Peyer's patch (tissue), 4 donors: ENCODE measurements at places on chromosomes 3 and 15. TPM values are rescaled to one million over a fixed set of nuclear protein-coding genes. Genes with fewer than 3 reads are reported as not detected.

The BFSP2 gene
- total RNA-seq: not detected

The MESP1 gene
- 1.6 TPM for total RNA-seq

The RAD18 gene
- total RNA-seq: 7.8 TPM

The COL6A6 gene
- not detected for total RNA-seq

The RYR3 gene
- 0.18 TPM for total RNA-seq

DNA sequence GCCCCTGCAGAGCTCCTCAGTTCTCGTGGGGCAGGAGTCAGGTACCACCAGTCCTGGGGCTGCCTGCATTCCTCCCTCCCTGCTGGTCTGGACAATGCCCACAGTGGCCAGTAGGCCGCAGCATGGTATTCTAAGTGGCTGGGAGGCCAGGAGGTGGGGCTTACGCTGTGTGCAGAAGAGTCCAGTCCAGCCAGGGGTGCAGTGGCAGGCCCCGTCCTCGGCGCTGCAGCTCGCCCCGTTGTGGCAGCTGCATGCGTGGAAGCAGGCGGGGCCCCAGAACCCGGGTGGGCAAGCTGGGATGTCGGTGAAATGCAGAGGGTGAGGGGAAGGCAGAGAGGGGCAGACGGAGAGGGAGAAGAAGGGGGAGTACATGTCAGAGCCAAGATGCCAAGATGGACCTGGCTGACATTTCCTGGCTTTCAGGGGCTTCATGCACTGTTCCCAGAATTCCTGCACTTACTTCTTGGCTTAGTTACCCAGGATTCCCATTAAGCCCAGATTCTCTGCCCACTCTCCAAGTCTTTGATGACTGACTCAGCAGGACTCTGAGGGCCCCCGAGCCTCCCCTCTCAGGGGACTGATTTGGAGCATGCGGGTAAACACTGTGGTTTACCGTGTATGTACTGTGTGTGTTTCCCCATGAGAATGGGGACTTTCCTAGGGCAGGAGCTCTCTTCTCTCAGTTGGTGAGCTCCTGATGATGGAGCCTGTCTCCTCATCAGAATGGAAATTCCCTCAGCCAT lies 47.5 kb downstream of the RAB11A start:
- peak; percentile 23 for DNase-seq

GRCh38 chr3:134136604-134137003 lies 106.9 kb upstream of the SLCO2A1 start:
- DNase-seq: no peak

- DNase-seq: no peak
Measured at GRCh38 chr3:4883011-4883410, 96.2 kb upstream of the BHLHE40 start.

DNA sequence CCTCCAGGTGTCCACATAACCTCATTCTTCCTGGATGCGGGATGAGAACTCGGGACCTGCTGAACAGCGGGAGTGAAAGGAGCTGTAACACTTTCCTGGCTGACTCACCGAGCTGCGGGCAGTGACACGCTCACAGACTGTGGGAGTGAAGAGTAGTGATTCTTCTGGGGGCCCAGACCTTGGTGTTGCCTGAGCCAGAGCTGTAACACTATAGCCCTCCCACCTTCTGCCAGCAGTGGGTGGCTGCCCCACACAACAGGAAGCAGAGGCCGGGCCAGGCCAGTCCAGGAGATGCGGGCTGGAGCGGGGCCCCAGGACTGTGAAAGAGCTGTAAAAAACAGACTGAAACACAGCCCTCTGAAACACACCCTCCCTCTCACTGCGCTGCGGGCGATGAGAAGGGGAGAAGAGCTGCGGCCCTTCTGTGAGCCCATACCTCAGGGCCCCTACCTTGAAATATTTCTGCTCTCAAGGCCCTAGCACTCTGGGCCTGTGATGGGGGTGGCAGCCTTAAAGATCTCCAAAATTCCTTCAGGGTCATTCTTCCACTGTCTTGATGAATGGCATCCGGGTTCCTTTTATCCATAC lies 464.0 kb upstream of the CCDC54 start:
- no peak for DNase-seq

- DNase-seq: no peak
Measured at GRCh38 chr3:55597641-55598040, 110.5 kb upstream of the WNT5A start.

DNA sequence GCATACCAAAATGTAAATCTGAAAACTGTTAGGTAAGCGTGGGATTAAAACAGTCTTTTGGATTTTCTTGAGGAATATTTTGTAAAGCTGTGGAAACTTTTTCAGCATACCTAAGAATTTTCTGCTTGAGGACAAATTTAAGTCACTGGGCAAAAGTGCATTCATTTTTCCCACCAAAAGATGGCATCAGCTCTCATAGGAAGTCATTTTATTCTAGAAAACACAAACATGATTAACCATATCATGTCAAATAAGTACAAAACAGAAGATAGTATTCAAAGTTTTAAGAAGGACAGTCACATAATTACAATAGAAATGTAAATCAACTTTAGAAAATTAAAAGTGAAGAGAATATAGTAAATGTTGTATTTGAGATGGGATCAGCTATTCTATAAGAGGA lies 63.5 kb downstream of the SLC49A4 start:
- DNase-seq: no peak

DNA sequence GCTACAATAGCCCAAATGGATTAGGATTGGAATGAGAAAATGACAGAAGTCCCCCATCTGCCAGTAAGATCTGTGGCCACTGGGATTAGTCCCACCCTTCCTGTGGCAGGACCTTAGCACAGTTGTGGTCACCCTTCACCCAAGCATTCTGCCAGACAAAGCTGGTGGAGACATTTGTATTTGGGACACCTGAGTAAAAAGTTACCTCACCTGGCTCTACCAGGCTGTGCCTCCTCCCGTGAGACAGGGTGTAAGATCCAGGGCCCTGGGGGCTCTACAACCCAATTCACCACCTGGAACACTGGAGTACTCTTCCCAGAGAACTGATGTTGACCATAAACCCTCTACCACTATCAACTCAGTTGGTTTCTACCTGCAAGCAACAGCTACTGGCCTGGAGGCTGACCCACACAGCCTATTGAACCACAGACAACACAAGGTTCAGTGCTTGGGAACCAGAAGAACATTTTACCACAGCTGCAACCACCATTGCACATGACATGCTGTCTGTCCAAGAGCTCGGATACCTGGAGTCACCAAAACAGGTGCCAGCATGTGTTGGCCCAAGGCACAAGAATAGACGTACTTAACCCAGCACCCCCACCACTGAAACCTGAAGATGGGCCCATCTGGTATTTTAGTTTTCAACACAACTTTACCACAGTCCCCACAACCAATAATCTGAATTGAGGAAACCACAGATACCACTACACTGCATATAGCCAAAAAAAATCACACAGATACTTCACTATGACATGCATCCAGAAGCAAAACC lies 1686.7 kb downstream of the SI start:
- no peak for DNase-seq

- no peak for DNase-seq
Measured at GRCh38 chr3:184907681-184908649, 96.0 kb downstream of the VPS8 start.

GRCh38 chr15:46778876-46779275 lies 938.4 kb upstream of the SEMA6D start:
- no peak for DNase-seq

- DNase-seq: peak; percentile 79
Measured at GRCh38 chr3:49906073-49906743, 2.5 kb upstream of the MST1R start.

DNA sequence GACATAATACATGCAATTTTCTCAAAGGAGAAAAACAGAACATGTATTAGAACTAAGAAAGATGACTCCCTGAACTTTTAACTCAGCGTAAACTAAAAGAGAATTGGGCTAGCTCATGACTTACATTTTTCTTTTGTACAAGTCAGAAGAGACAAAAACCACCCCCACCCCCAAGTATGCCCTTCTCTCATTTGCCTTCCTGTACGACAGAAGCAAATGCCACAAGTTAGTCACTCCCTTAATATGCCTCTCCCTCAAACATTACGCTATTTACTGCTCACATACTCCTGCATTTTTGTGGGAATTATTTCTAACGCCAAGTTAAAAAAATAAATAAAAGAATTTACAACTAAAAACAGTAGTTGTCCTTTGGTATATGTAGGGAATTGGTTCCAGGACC lies 22.0 kb downstream of the CPEB1 start:
- DNase-seq: no peak

GRCh38 chr3:117128133-117128532 lies 418.6 kb downstream of the TUSC7 start:
- no peak for DNase-seq

DNA sequence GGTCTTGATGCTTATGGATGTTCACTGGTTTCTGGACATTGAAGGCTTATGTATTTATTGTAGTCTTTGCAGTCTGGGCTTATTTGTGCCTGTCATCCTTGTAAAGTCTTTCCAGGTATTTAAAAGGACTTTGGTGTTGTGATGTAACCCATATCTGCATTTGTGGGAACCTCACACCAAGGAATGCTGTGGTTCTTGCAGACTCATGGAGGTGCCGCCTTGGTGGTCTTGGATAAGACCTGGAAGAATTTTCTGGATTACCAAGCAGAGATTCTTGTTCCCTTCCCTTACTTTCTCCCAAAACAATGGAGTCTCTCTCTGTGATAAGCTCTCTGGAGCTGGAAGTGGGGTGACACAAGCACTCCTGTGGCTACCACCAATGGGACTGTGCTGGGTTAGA lies 363.5 kb upstream of the NECTIN3 start:
- no peak for DNase-seq

DNA sequence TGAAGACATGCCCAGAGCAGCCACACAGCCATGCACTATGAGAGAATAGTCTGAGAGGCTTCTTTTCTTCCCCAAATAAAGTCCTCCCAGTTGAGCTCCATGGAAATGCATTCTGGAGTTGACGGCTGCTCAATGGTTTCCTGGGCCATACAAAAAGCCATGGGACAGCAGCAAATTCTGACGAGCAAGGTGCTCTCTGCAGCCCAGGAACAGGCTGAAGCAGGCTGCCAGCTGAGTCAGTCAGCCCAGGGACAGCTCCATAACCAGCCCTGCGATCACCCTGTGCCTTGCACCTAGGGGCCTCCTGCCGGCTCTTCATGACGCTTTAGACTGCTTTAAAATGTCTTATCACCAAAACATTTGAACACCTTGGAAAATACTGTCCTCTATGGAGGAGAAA lies 256.3 kb upstream of the CHRNA7 start:
- no peak for DNase-seq

DNA sequence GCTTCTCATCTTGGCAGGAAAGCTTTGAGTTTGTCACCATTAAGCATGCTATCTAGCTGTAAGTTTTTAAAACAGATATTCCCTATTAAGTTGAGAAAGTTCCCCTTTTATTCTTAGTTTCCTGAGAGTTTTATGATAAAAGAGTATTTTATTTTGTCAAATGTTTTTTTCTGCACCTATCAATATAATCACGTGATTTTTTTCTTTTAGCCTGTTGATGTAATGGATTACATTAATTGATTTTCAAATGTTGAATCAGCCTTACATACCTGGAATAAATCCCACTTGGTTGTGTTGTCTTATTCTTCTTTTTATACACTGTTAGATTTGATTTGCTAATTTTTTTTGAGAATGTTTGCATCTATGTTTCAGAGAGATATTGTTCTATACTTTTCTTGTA lies 179.5 kb downstream of the ZNF621 start:
- no peak for DNase-seq
